ENCODE measurements at places on chromosomes 6 and 20.

DNA sequence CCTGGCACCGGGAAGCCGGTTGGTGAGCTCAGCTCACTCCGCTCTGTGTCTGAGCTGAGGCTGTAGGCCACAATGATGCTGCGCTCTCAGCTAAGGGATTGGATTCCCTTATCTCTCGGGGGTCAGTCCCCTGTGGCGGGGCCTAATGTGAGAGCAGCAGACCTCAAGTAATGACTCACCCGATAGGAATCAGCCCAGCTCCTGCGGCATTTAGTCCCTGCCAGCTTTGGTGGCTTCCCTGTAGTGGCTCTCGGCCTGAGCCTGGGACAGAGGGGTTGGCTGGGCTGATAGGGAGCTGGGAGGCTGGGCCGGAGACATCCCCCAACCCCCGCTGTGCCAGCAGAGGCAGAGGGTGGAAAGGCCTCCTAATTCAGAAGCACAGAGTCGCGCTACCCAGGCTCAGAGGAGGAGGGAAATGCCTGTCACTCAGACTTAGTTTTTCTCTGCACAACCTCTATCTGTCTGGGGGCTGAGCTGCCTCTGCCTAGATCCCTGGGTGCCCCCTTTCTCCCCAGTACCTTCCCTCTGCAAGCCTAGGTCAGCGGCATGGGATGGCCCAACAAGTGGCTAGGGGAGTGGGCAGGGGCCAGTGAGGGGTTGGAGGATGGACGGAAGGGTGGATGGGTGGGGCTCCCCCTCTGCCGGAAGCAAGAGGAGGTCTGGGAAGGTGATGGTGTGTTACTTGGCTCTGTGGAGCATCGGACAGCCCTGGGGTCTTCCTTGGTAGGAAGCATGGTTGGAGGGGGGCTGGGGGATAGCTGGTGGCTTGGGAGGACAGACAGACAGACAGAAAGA, 92.2 kb downstream of the CDH22 start:
- no peak for DNase-seq

DNA sequence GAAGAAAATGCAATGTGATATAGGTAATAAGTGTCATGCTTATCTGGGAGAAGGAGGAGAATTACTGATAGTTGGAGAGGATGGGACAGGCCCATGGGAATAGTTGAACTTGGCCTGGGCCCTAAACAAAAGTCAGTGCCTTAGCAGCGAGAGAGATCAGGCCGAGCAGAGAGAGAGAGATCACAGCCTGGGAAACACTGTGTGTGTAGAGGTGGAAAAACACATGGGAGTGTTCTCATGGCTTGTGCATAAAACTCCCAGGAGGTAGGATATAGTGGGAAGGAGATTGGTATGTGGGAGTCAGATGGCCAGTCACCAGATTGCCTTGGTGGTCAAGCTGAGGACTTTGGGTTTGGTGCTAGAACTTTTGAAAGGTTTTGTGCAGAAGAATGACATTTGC, 47.6 kb downstream of the FIG4 start:
- DNase-seq, result no peak

DNA sequence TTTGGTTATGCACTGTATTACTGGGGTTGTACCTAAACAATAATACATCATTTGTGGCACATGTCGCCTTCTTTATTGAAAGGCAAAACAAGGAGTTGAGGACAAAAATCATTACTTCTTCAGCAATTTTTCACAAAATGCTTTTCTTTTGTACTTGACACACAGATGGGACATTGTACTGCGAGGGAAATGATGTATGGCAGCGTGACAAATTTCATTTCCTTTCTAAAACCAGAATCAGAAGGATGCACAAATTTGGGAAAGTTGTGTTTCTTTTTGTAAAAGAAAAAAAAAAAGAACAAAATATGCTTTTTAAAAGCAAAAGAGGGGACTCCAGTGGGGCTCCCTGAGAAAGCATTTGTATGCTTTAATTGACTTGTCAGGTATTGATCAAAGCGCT, 394.0 kb upstream of the SLC35B3 start:
- no peak for DNase-seq

- DNase-seq, result no peak
Observed at GRCh38 chr20:2387180-2387577, 6.5 kb downstream of the TGM6 start.

DNA sequence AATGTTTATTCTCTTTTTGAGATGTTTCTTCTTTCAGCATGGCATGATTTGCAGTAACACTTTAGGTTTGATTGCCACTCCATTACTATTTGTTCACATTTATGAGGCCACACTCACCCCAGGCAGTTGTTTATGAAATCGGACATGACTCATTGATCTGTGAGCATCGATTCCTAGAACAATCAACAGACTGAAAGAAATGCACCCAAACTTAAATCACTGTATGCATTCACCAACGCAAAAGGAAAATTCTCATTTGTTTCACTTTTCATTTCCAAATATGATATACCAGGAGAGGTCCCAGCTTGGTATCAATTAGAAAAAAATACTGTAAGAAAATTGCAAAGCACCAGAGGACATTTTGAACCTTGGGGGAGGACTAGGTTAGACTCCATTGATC, 5.4 kb upstream of the GJA10 start:
- no peak for DNase-seq

DNA sequence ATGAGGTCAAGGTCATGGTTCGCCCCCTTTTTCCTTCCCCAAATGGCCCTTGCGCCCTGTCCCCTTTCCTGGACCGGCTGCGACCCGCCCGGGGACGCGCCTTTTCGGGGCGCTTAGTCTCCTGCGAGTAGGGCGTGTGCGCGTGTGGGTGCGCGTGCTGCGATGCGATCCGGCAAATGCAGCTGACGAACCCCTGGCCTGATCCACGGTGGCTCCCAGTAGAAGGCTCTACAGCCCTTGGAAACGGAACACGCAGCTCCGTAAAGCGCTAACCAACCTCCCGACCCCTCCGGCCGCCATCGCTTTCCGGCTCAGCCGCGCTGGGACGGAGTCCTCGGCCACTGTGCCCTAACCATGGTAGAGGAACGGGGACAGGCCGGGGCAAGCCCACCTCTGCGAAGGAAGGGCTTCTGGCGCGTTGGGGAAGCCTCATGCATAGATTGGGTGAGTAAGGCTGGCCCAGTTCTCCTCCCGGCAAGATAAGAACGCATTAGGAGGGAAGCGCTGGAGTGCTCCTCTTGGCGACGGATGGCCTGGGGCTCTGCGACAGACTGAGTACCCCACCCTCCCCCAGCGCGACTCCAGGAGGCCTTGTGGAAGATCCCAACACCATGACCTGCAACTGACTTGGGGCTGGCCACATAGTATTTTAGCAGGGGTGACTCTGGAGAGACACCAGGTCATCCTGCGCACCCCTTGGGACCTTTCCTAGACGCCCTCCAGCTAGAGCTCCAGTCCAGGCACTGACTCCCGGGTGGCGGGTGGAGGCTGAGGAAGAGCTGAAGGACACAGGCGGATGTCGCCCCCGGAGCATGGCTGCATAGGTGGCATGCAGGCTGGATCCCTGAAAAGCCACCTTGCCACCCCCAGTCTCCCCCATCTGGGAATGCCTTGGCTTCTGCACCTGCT, 1.1 kb upstream of the SLC4A11 start:
- no peak for DNase-seq

DNA sequence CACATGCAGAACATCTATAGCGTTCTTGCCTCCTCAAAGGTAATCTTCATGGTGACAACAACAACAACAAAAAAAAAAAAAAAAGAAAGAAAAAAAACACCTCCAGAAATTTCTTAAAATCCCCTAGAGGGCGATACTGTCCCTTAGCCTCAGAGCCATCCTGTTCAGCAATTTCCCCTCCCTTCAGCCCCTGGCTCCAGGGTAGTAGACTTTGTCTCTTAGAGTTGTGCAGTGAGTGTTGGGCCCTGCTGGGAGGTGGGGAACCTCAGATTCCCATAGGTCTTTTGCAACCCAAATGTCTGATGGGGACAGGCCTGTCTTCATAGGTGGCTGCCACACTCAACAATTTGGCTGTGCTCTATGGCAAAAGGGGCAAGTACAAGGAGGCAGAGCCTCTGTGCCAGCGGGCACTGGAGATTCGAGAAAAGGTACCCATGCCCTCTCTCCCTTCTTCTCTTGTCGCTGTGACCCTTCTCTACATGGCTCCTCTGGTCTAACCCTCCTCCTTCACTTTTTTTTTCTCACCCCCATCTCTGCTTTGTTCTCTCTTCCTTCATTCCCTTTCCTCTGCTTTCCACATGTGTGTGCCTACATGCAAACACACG, 6.0 kb upstream of the PTK7 start:
- DNase-seq, result no peak

DNA sequence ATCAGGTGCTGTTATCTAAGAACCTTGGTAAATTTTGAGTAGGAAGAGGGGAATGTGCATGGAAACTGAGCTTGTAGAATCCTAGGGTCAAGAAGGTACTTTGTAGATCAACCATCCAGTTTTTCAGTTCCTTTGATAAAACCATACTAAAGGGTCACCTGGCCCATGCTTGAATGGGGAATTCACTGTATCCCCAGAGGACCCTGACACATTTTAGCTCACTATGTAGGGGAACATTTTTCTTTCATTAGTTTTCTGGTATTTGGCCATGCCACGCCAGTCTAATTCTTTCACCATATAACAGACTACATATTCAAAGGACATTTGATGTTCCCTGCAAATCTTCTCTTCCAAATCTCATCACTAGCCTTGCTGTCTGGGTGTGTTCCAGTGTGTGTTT, 29.9 kb downstream of the LRRC1 start:
- DNase-seq, result no peak

DNA sequence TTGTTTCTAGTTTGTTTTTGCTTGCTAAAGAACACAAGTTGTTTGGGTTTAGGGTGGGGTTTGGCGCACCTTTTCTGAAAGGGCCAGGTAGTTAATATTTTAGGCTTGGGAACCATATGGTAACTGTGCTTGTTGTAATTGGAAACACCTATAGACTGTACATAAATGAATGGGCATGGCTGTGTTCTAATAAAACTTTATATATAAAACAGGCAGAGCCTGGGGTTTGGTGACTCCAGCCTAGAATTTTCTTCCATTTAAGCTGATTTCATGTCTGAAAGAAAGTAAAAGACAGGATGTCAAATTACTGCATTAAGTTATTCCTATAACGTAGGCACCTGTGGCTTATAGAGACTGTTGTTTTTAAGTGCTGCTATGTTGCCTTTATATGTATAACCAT, 36.1 kb upstream of the MAPK13 start:
- no peak for DNase-seq

DNA sequence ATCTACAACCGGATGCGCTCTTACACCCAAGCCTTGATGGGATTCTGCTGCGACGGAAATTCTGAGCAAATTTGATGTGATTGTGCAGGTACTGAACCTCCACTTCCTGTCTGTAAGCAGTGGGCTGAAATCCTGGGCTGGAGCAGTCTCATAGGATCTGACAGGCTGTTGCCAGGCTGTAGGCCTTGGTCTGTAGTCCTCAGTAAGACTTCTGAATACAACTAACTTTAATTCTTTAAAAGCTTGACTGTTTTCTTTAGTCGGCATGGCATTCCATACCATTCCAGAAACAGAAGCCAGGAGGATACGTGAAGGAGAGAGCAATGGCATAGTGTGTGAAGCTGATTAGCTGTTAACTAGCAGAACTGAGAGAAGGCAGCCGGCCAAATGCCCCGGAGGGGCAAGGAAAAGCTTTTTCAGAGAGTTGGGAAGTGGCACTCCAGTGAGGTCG, 68.3 kb downstream of the ADTRP start:
- DNase-seq, result peak; percentile 45

DNA sequence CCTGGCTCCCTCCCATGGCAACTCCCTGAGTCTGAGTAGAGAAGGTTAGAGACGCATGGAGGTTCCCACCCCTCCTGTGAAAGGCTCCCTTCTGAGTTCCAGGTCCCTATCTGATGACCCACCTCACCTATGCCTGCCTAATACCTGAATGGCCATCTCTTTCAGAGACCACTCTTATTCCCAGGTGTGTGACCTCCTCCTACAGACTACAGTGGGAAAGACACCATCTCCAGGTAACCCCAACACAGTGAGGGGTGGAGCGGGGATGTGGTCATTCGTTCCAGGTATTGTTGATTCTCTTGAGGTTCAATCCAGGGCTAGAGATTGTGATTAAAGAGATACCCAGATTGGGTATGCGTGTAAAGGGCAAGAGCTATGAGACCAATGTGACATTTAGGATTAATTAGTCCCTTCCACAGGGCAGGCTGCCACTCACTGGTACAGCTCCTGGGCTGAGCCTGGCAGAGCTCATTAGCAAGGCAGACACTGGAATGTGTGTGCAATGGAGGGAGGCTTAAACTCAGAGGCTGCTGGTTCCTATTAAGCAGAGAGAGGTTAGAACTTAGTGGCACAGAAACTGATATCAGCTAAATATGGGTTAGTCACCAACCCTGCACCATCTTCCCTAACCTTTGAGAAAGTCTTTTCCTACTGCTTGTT, 46.5 kb upstream of the IER3 start:
- DNase-seq, result no peak

DNA sequence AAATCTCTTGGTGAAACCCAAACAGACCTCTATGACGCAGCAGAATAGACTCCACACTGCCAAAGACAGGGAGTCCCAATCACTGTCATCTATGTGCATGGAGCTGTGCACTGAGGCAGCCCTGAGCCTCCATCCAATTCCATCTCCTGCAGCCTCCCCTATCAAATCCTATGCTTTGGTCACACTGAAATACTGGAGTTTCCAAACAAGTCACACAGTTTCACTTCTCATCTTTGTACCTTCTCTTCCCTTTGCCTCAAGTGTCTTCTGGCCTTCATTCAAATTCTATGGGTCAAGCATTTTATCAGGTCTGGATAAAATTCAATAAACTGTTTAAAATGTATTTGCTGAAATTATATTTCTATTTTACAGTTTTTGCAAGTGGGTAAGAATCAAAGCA, 38.5 kb downstream of the FBXL4 start:
- DNase-seq, result no peak

DNA sequence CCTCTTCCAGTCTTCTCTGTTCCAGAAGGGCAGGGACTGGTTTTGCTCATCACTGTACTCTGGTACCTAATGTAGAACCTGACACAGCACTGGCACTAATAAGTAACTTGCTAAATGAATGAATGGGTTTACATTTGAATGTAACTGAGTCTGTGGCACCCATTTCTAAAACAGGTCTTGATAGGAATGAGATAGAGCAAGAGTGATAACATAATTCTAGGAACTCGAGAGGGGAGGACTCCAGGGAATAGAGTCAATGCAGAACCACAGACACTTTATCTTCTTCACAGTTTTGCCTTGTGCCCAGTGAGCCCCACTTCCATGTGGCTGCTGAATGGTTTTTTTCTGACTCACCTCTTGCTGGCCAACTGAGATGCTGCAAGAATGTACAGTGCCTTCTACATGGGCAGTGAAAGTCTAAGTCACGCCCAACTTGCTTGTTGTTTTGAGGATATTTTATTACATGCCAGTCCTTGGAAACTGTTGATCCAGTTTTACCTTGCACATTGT, 61.1 kb downstream of the TBC1D7 start:
- no peak for DNase-seq

DNA sequence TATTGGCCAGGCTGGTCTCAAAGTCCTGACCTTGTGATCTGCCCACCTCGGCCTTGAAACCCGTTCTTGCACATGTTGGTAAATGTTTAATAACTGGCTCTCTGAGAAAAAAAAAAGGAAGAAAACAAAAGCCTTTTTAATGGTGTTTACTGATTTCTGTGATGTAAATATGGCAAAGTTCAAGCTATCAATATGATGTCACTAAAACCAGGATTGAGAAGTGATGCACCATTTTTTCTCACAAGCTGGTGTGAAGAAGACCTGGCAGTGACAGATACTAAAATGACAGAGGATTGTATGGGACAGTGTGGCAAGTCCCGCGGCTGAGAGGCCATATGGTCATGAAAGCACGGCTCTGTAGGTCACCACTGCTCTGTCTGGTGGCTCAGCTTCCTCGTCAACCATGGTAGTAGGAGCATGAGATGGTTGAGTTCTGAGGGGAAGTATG, 196.3 kb upstream of the SUPT3H start:
- DNase-seq, result no peak

GRCh38 chr6:150392452-150393220, 23.8 kb downstream of the IYD start:
- no peak for DNase-seq
